Activated T-helper 2 cell treated with anti-CD3 and anti-CD28 coated beads, Interferon-gamma antibody, Interleukin-2, Interleukin-4, amounts not matched to agents 10 μg/mL and 5 μg/mL and 100 μg/mL, durations not matched to agents 14 hours and 24 hours and 36 hours (primary cell): ENCODE measurements at places on chromosomes 5 and 9. TPM values are rescaled to one million over a fixed set of nuclear protein-coding genes. Genes with fewer than 3 reads are reported as not detected.

PCDHB7 gene
- total RNA-seq = 0.07 TPM in 1 of 2 replicates, not detected in the other

SPARC gene
- total RNA-seq = 0.43 TPM in 1 of 2 replicates, not detected in the other

PCDHA3 gene
- not detected in 2 replicates for total RNA-seq

SLC45A2 gene
- total RNA-seq = not detected in 2 replicates

NRARP gene
- 9.3 and 11.2 TPM in 2 replicates for total RNA-seq

CARTPT gene
- total RNA-seq = not detected in 2 replicates

BTNL3 gene
- not detected in 2 replicates for total RNA-seq

PHF24 gene
- 0.11 TPM in 1 of 2 replicates, not detected in the other for total RNA-seq

DHX29 gene
- 17.6 and 20.0 TPM in 2 replicates for total RNA-seq

GRCh38 chr5:60382716-60383115, 317.2 kb downstream of the DEPDC1B start:
- H3K4me3 ChIP-seq = no peak overlapping the region
- no peak overlapping the region for H3K27ac ChIP-seq

DNA sequence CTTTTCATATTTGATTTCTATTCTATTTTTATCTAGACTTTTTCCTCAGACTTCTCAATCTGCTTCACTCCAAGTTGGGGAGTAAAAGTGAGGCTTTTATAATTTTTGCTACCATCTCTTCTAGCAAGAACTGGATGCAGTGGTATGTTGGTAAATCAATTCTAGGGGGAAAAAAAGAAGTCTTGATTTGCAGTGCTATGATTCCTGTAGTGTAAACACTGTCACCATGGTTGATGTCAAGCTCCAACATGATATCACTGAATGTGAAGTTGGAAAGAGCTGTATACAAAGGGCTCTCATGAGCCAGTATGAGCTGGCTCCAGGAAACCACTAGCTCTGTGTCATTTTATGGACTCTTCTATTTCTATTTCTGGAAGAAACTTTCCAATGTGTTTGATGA, 439.2 kb downstream of the NTRK2 start:
- DNase-seq = no peak
- no peak overlapping the region for H3K4me3 ChIP-seq

DNA sequence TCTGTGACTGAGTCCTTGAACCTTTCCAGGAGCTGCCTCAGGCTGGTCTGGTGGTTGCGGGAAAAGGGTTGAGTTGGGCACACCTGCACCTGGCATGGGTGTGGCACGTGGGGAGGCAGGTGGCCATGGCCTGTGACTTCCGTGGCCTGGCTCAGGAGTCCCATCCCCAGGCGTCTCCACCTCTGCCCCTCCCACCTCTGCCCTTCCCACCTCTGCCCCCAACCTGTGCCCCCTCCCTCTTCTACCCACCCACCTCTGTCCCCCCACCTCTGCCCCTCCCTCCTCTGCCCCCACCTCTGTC, 1.9 kb upstream of the QRFP start:
- no peaks in the 10 kb centered on the region for H3K36me3 ChIP-seq
- DNase-seq = no peak
- no peaks in the 10 kb centered on the region for H3K27me3 ChIP-seq
- H3K27ac ChIP-seq = no peak overlapping the region
- H3K4me3 ChIP-seq = no peak overlapping the region
- no peaks in the 10 kb centered on the region for H3K4me1 ChIP-seq

GRCh38 chr9:106486685-106487084, 376.3 kb upstream of the ZNF462 start:
- no peaks in the 10 kb centered on the region for H3K4me1 ChIP-seq
- H3K36me3 ChIP-seq = no peaks in the 10 kb centered on the region
- no peak for DNase-seq
- H3K27me3 ChIP-seq = no peaks in the 10 kb centered on the region

DNA sequence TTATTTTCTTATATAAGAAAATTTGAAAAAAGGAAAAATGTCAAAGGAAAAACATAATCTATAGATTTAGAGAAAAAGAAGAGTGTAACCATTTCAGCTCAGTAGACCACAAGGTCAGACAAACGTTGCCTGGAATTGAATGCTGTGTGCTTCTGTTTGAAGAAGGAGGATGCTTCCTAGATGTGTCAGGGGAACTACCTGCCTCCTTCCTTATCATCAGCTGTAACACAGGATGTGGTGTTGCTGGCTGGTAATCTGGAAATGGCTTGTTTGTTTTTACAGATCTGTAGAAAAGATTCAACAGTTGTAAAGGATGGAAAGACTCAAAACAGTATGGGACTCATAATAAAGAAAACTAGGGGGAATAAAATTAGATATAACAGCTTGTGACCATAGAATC, 160.7 kb upstream of the MEF2C start:
- no peaks in the 10 kb centered on the region for H3K27me3 ChIP-seq
- DNase-seq = peak; percentile 10
- no peaks in the 10 kb centered on the region for H3K36me3 ChIP-seq
- H3K4me3 ChIP-seq = no peak overlapping the region
- H3K4me1 ChIP-seq = peaks cover 13% of the 10 kb centered on the region
- H3K27ac ChIP-seq = no peak overlapping the region

- peaks cover 9% of the 10 kb centered on the region for H3K36me3 ChIP-seq
- H3K27ac ChIP-seq = no peak overlapping the region
- peaks cover 8% of the 10 kb centered on the region for H3K4me1 ChIP-seq
- no peak overlapping the region for H3K4me3 ChIP-seq
- H3K27me3 ChIP-seq = peaks cover 5% of the 10 kb centered on the region
These were observed 3.5 kb downstream of the DBN1 start for GRCh38 chr5:177469750-177470525.

DNA sequence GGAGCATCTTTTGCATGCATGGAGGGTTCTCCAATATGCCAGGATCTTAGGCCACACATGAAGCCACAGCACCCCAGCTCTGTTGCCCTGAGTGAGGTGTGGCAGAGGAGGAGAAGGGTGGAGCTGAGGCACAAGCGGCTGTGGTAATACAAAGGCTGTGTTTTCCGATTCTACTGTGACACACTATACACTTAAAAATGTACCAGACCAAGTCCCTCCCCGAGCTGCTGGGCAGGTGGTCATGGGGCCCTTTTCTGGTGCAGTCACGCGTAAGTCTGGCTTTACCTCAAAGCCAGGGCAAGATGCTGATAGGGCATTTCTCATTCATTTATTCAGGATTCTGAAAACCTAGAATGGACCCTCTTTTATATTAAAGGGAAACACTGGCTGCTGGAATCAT, 3.7 kb downstream of the ADGRV1 start:
- no peak overlapping the region for H3K27ac ChIP-seq
- peaks cover 1% of the 10 kb centered on the region for H3K4me1 ChIP-seq

DNA sequence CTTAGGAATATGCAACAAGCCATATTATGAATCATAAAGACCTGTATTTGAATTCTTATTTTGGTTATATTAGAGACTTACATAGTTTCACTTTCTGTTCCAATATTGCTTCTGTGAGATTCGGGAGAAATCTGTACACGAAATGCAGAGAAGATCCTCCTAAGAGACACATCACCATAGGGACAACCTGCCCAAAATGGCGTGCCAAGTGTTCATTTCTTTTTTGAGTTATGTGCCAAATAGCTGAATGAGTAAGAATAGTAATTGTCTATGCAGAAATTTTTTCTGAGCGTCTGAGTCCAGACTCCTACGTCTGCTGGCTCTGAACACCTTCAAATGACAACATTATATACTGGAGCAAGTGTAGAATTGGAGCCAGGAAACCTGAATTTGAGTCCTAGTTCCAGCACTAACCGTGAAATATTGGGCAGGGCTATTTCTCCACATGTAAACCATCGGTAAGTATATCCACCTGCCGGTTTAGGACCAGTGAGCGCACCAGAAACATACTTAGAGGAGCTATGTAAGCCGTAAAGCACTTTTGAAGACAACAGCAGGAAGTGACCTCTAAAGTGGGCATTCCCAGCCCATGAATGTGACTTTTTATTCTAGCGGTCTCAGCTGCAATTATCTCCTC, 163.9 kb upstream of the DMRT1 start:
- H3K36me3 ChIP-seq = no peaks in the 10 kb centered on the region
- peaks cover 15% of the 10 kb centered on the region for H3K4me1 ChIP-seq
- peak overlapping the region; percentile 24 for H3K27ac ChIP-seq
- peak overlapping the region; percentile 69 for H3K4me3 ChIP-seq
- no peak for DNase-seq
- peaks cover 2% of the 10 kb centered on the region for H3K27me3 ChIP-seq

DNA sequence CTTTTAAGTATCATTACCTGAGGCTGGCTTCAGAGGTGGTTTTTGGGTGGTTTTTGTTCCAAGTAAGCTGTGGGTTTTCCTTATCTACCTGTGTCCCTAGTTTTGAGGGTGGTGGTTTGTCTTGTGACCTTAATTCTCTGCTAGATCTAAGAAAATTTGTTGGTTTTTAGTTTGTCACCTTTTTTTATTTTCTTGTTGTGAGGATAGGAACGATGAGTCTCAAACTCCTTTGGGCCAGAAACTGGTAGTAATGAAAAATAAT, 73.3 kb downstream of the KCNN2 start:
- no peaks in the 10 kb centered on the region for H3K36me3 ChIP-seq
- H3K27ac ChIP-seq = no peak overlapping the region
- H3K4me3 ChIP-seq = no peak overlapping the region
- no peak for DNase-seq
- H3K27me3 ChIP-seq = no peaks in the 10 kb centered on the region

DNA sequence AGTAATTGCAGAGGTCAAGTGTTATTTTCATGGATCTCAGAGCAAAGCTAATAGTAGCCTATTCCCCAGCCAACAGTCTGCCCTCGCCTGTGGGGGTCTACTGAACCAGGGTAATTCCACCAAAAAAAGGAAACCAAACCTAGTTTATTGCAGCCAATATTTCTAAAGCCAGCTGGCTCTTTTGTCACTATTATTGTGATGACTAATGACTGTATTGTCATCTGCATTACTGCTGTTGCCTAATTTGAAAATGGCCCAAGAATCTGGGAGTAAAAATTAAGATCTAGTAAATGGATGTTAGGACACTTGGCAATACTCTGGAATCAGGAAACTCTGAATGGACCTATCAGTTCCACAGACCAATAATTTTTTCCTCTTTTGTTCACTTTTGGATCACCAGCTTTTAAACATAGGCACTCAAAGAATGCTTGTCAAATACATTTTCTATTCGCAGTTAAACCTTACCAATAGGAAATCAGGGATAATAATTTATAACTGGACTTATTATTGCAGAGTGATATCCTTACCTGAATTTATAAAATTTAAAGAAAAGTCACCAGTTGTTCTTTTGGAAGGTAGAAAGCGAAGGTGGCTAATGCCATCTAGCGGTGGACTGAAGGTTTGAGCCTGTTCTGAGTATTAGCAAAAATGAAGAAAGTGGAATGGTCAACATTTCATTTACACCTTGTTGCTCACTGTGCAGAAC, 69.2 kb downstream of the SYK start:
- DNase-seq = no peak
- H3K4me3 ChIP-seq = no peak overlapping the region

DNA sequence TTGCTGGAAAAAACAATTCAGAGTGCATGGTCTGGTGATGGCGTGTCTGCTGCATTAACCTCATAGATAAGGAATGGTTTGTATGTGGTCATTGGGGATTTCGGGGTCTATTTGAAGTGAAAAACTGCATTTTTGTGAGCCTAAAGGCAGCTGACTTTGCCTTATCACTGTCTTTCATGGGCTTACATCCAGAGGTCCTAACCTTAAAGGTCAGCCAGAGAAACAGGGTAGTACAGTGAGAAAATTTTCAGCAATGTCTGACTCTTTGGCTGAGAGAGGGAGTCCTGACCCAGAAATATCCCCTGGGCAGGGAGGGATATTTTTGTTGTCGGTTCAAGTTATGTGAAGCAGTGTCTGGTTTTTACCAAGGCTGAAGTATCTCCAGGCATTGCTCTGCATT, 5.7 kb downstream of the PCSK5 start:
- H3K27me3 ChIP-seq = peaks cover 31% of the 10 kb centered on the region
- peaks cover 12% of the 10 kb centered on the region for H3K4me1 ChIP-seq
- no peak overlapping the region for H3K4me3 ChIP-seq
- no peaks in the 10 kb centered on the region for H3K36me3 ChIP-seq
- no peak overlapping the region for H3K27ac ChIP-seq
- no peak for DNase-seq
